Thymus (tissue), 14 donors: ENCODE measurements at places on chromosomes 5 and 9. TPM values are rescaled to one million over a fixed set of nuclear protein-coding genes. Genes with fewer than 3 reads are reported as not detected.

GRCh38 chr5:111159845-111160244, 64.3 kb upstream of the CAMK4 start:
- H3K27ac ChIP-seq = no peak overlapping the region
- H3K4me1 ChIP-seq = no peaks in the 10 kb centered on the region
- no peaks in the 10 kb centered on the region for H3K27me3 ChIP-seq
- DNase-seq = peak; percentile 35

DNA sequence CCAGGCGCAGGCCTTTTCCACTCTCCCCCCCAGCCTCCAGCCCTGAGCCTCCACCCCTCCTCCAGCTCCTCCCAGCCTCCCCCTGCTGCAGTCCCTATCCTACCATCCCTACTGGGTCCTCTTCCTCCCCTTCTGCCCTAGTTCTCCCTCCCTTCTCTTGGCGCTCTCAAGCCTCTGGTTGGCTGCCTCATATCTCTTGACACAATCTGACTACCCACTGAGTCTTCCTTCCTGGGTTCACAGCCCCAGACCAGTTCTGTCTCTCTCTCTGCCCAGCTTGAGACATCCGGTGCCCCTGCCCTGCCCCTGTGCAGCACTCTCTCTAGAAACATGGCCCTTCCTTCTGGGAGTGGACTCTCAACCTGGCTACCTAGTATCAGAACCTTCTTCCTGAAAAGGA, 76.2 kb downstream of the TSPAN17 start:
- no peak for DNase-seq
- no peak overlapping the region for H3K4me3 ChIP-seq
- H3K27me3 ChIP-seq = peaks cover 61% of the 10 kb centered on the region
- no peaks in the 10 kb centered on the region for H3K36me3 ChIP-seq
- no peak overlapping the region for H3K27ac ChIP-seq

DNA sequence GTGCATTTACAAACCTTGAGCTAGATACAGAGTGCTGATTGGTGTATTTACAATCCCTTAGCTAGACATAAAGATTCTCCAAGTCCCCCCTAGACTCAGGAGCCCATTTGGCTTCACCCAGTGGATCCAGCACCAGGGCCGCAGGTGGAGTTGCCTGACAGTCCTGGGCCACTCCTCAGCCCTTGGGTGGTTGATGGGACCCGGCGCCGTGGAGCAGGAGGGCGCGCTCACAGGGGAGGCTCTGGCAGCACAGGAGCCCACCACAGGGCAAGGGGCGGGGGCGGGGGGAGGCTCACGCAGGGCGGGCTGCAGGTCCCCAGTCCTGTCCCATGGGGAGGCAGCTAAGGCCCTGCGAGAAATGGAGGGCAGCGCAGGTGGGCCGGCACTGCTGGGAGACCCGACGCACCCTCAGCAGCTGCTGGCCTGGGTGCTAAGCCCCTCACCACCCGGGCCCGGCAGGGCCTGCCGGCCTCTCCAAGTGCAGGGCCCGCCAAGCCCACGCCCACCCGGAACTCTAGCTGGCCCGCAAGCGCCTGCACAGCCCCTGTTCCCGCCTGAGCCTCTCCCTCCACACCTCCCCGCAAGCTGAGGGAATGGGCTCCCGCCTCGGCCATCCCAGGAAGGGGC, 613.5 kb downstream of the TLE4 start:
- no peaks in the 10 kb centered on the region for H3K4me1 ChIP-seq
- DNase-seq = no peak
- no peak overlapping the region for H3K27ac ChIP-seq
- no peaks in the 10 kb centered on the region for H3K36me3 ChIP-seq
- H3K4me3 ChIP-seq = no peak overlapping the region

GRCh38 chr5:133420440-133421301, 191.7 kb downstream of the FSTL4 start:
- DNase-seq = no peak
- H3K4me1 ChIP-seq = peaks cover 17% of the 10 kb centered on the region
- no peak overlapping the region for H3K27ac ChIP-seq
- H3K27me3 ChIP-seq = no peaks in the 10 kb centered on the region

DNA sequence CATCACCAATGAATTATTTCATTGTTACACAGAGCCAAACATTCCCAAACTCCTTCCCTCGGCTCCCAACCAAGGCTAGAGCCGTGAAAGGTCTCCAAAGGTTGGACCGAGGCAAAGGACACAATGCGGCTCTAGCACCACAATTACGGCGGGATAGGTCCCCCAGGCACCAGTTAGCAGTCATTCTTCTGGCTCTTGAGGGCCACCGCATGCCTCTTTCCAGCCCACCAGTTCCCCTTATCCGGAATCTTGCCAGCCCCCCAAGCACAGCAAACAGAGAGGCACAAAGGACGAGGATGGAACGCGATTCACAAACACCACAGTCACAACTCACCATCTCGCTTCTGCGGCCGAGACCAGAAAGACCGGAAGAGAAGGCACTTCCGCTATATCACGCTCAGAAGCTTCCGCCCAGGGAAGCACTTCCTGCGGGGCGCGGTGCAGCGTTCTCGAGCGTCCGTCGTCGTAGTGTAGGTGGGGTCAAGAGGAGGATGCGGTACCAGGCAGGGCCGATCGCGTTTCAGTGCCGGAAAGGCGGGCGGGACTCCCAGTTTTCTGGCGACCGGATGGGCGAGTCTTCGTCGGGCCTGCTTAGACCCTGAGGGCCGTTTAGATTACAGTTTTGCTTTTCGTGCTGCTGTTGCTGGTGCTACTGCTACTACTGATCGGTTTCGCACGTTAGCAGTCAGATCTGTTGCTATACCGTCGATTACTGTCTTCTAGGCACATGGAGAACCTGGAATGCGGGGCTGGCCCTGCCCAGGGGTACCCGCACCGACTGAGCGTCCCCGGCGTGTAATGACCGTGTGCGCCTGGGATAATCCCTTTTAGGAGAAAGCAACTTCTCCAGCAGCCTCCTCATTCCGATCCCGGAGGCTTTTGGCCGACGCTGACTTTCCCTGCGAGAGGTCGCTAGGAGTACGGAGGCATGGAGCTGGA, at the start of gene RPL37:
TSS of gene RPL37 (minus strand) at position 374 of the 939 bp plus-strand sequence. CDS start at position 337, 37 bp downstream.
- H3K27ac ChIP-seq = peak within 1 kb of the TSS; percentile 95
- peaks cover 29% of the 10 kb centered on the region for H3K36me3 ChIP-seq
- no peaks in the 10 kb centered on the region for H3K27me3 ChIP-seq
- peak; percentile 90 for DNase-seq

- H3K4me1 ChIP-seq = no peaks in the 10 kb centered on the region
- H3K36me3 ChIP-seq = no peaks in the 10 kb centered on the region
Observed at GRCh38 chr9:135613946-135614805, 25.2 kb downstream of the GLT6D1 start.

GRCh38 chr5:77358255-77359205, 133.6 kb downstream of the WDR41 start:
- H3K27me3 ChIP-seq = no peaks in the 10 kb centered on the region
- no peak for DNase-seq
- H3K4me3 ChIP-seq = no peak overlapping the region
- no peaks in the 10 kb centered on the region for H3K36me3 ChIP-seq
- H3K4me1 ChIP-seq = no peaks in the 10 kb centered on the region

- no peak overlapping the region for H3K27ac ChIP-seq
- H3K36me3 ChIP-seq = no peaks in the 10 kb centered on the region
- H3K4me3 ChIP-seq = no peak overlapping the region
Observed at GRCh38 chr5:152683205-152683604, 278.1 kb upstream of the NMUR2 start.

- no peaks in the 10 kb centered on the region for H3K36me3 ChIP-seq
- no peak overlapping the region for H3K4me3 ChIP-seq
- no peaks in the 10 kb centered on the region for H3K4me1 ChIP-seq
- H3K27ac ChIP-seq = no peak overlapping the region
- no peaks in the 10 kb centered on the region for H3K27me3 ChIP-seq
Observed at GRCh38 chr5:121870489-121870888, 18.8 kb downstream of the FTMT start.

The EQTN gene
- 0.21 TPM for polyA plus RNA-seq

DNA sequence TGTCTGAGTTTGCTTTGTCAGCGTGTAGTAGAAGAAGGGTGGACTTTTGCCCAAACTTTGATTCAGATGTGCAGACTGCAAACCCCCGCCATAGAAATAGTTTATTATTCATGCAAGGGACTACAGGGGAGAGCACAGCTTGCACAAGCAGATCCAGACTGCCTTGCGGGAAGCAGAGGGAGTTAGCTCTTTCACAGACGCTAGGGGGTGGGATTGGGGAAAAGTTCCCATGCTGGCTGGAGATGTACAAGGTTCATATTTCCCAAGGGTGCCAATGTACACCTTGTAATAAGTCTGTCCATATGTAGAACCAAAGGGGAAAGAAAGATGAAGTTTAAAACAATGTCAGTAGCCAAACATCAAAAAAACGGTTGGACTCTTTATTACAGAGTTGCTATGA, 749.7 kb upstream of the COX7C start:
- H3K4me1 ChIP-seq = no peaks in the 10 kb centered on the region
- no peaks in the 10 kb centered on the region for H3K27me3 ChIP-seq
- H3K36me3 ChIP-seq = no peaks in the 10 kb centered on the region
- no peak overlapping the region for H3K27ac ChIP-seq

GRCh38 chr9:136799079-136799853, 3.1 kb downstream of the CCDC183 start:
- peaks cover 32% of the 10 kb centered on the region for H3K4me1 ChIP-seq
- H3K27ac ChIP-seq = no peak overlapping the region

- no peaks in the 10 kb centered on the region for H3K36me3 ChIP-seq
- H3K4me1 ChIP-seq = no peaks in the 10 kb centered on the region
- H3K27ac ChIP-seq = no peak overlapping the region
- H3K27me3 ChIP-seq = no peaks in the 10 kb centered on the region
- no peak for DNase-seq
- no peak overlapping the region for H3K4me3 ChIP-seq
Observed at GRCh38 chr5:107376546-107377276, 294.0 kb downstream of the EFNA5 start.

DNA sequence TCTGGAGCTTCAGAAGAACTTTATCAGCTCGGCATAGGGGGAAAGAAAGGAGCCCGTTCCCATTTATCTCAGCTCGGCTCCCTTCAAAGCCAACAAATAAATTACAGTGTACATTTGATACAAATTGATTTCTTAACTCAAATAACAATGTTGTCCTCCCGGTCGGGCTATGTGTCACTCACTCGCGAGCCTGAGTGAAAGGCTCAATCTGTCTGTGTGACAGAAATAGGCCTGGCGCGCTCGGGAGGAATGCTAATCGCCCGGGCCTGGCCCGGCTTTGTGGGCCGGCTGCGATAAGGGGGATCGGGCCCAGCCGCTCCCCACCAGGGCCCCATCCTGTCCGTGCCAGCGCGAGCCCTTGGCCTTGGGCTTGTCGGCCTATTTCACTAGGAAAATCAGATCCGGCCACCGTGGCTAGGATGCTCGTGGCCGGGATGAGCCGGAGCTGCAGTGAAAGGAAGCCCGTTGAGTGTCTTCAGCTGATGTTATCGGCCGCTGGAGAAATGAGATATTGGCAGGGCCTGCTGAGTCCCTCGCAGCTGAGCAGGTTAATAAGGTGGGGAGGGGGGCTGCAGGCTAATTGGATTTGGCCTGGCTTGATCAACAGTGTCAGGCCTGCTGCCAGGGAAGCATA, 258.7 kb downstream of the IRX1 start:
- no peak for DNase-seq
- H3K4me3 ChIP-seq = no peak overlapping the region
- no peak overlapping the region for H3K27ac ChIP-seq
- H3K4me1 ChIP-seq = peaks cover 33% of the 10 kb centered on the region

The IFNA2 gene
- polyA plus RNA-seq = not detected

DNA sequence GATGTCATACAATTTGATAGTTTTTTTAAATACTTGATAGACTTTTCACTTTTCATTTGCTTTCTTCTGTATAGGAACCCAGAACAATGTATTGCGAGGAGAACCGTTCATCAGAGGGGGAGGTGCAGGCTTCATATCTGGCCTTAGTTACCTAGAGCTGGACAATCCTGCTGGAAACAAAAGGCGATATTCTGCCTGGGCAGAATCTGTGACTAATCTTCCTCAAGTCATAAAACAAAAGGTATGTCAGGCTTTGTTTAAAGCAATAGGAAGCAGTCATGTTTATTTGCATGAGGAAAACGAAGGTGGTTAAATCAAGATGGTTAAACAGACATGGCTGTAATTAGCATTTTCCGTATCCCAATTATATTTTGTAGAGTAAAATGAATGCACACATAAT, 46.0 kb downstream of the C7 start:
- H3K4me1 ChIP-seq = no peaks in the 10 kb centered on the region
- no peaks in the 10 kb centered on the region for H3K27me3 ChIP-seq
- H3K4me3 ChIP-seq = no peak overlapping the region
- H3K27ac ChIP-seq = no peak overlapping the region
- DNase-seq = no peak

GRCh38 chr5:113518884-113519283, 5.4 kb downstream of the YTHDC2 start:
- H3K4me3 ChIP-seq = no peak overlapping the region
- peaks cover 4% of the 10 kb centered on the region for H3K4me1 ChIP-seq
- peaks cover 21% of the 10 kb centered on the region for H3K36me3 ChIP-seq
- H3K27me3 ChIP-seq = no peaks in the 10 kb centered on the region
- H3K27ac ChIP-seq = no peak overlapping the region

GRCh38 chr5:14790220-14790619, 81.4 kb downstream of the ANKH start:
- H3K27ac ChIP-seq = no peak overlapping the region
- no peak overlapping the region for H3K4me3 ChIP-seq
- DNase-seq = no peak
- H3K27me3 ChIP-seq = no peaks in the 10 kb centered on the region

GRCh38 chr5:171521219-171521633, 101.8 kb downstream of the FGF18 start:
- DNase-seq = no peak
- H3K27me3 ChIP-seq = no peaks in the 10 kb centered on the region
- no peaks in the 10 kb centered on the region for H3K4me1 ChIP-seq
- H3K36me3 ChIP-seq = no peaks in the 10 kb centered on the region

The TMC1 gene
- 0.59 TPM for polyA plus RNA-seq

- H3K27ac ChIP-seq = no peak overlapping the region
- H3K27me3 ChIP-seq = no peaks in the 10 kb centered on the region
- H3K36me3 ChIP-seq = no peaks in the 10 kb centered on the region
- DNase-seq = no peak
Observed at GRCh38 chr9:4101667-4102066, 198.2 kb downstream of the GLIS3 start.
